ENCODE measurements at places on chromosomes 6 and 20.

DNA sequence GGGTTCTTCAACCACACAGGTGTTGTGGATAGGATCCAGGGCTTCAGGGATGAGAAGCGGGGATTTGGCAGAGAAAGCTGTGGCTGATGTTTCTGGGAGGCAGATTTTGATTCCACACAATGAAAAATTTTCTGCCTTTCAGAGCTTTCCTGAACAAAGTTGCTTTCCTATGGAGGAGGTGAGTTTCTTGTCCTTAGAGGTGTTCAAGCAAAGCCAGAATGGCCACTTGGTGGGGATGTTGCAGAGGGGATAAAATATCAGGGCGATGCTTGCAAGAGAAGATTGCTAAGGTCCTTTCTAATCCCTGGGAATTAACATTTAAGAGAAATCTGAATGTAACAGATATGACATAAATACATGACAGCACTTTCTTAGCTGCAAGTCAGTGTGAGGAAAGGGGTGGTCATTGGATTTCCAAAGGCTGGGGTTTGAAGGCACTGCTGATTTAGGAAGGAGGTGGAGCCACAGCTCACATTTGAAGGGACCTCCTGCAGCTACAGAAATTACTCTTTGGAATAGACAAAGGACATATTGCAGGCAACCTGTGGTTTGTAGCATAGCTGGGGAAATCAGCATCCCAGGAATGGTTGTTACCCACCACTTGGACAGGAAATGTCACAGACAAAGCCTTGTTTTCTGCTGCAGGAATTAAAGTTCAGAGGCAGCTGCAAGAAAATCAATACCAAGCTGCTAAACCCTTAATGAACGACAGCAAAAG is 271.1 kb upstream of the CHD6 start:
- peak; percentile 9 for DNase-seq

- DNase-seq, result peak; percentile 58
Measured at GRCh38 chr6:100461278-100461916, 3.3 kb downstream of the SIM1 start.

GRCh38 chr6:15073344-15073789 is 172.5 kb upstream of the JARID2 start:
- DNase-seq, result no peak

DNA sequence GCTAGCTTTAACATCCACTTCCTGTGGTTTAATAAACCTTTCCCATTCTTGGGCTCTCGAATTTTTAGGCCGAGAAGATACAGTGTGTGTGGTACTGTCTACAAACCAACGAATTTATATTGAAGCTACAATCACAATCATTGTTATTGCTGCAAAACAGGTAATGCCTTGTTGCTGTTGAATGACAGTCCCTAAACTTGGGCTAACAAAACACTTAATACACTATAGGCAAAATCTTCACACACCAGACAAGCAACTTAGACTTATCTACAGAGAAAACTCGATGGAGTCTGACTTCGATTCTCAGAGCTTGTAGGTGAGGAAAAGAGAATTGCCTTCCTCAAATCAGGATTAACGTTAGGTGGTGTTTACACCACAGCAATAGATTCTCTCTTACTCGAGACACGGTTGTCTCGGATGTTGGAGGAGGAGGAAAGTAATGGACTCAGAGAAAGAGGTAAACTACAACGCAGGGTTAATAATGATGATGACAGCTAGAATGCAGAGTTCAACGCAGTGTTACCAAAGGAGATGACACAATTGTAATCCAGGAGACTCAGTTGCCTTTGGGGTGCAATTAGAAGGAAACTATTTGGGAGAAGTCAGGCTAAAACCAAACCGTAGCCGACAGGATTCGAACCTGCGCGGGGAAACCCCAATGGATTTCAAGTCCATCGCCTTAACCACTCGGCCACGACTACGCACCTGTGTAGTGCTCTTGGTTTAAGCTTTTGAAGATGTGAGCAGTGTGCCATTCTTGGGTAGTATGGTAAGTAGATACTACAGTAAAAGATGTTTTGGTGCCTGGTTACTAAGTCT is 32.5 kb upstream of the ZNF184 start:
- DNase-seq, result peak; percentile 76

Data from NCI-H1105 (cell line).